Hepatocyte (in vitro differentiated cells): ENCODE measurements at places on chromosomes 16 and 17. TPM values are rescaled to one million over a fixed set of nuclear protein-coding genes. Genes with fewer than 3 reads are reported as not detected.

C16orf92 gene
- not detected in 2 replicates for total RNA-seq

GRCh38 chr17:79324194-79324593 is 249.6 kb downstream of the ENGASE start:
- no peak for DNase-seq

DNA sequence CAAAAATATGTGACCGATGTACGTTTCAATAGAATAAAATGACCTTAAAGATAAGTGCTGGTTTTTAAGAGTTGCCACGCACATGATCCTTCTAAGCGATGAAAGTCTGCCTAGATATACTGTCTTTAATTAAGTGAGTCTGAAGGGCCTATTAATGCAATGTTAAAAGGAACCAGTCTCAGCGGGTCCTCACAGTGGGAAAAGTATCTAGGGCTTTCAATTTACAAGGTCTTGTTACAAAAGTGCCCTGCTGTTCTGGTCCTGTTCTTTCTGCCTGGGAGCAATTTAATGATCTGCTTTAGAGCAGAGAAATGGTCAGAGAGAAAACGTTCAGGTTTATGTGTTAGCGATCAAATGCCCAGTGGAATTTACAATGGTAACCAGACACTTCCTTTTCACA is 864.0 kb downstream of the KCNJ2 start:
- no peak for DNase-seq

GRCh38 chr17:81733507-81734404 is 21.7 kb downstream of the SLC25A10 start:
- DNase-seq, result peak; percentile 90

GRCh38 chr16:13377143-13377542 is 475.7 kb downstream of the SHISA9 start:
- DNase-seq, result no peak

GRCh38 chr16:19559242-19559910 is 3.9 kb downstream of the VPS35L start:
- peak; percentile 78 for DNase-seq

GRCh38 chr17:1264196-1264595 is 6.0 kb upstream of the BHLHA9 start:
- DNase-seq, result no peak

GRCh38 chr17:42286411-42287221 is 1.7 kb upstream of the STAT5A start:
- no peak for DNase-seq

GRCh38 chr16:79874391-79874790 is 273.9 kb upstream of the MAF start:
- DNase-seq, result no peak

DNA sequence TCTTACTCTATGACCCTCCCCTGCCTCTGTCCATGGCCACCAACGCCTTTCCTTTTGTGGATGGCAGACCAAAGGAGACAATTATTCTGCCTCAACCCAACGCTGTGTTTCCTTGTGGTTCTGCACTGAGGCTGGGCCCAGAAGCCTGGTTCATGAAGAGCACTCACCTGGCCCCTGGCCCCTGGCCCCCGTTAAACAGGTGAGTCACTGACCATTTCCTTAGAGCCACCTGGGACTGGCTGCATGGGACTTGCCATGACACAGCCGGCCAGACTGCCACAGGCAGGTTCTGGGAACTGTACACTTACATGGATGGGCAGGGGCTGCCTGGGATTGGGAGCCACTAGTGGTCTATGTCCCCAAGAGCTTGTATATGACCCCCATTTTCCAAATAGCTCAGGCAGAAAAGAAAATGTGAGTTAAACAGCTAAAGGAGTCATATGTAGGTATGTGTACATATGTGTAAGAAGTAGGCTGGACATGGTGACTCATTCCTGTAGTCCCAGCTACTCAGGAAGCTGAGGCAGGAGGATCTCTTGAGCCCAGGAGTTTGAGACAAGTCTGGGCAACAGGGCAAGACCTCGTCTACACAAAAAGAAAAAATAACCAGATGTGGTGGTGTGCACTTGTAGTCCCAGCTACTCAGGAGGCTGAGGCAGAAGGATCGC is 181.9 kb upstream of the CACNG5 start:
- no peak for DNase-seq
